ENCODE measurements at places on chromosomes 13 and 19. TPM values are rescaled to one million over a fixed set of nuclear protein-coding genes. Genes with fewer than 3 reads are reported as not detected.

The GPR4 gene
- not detected for total RNA-seq

The ZNF582 gene
- total RNA-seq = 0.95 TPM

The ZNF350 gene
- total RNA-seq = 9.4 TPM

The IGFL1 gene
- not detected for total RNA-seq

The KLK13 gene
- not detected for total RNA-seq

The CKM gene
- not detected for total RNA-seq

The RAB8A gene
- 260 TPM for total RNA-seq

The FXYD7 gene
- not detected for total RNA-seq

The NLRP11 gene
- not detected for total RNA-seq

The APOE gene
- total RNA-seq = 1.6 TPM

The NLRP9 gene
- total RNA-seq = not detected

The FAM124A gene
- not detected for total RNA-seq

The SMIM44 gene
- total RNA-seq = not detected

The TNFSF9 gene
- 3.4 TPM for total RNA-seq

The UGGT2 gene
- 2.3 TPM for total RNA-seq

The GPC6 gene
- total RNA-seq = not detected

The CYP2F1 gene
- not detected for total RNA-seq

The PSG2 gene
- total RNA-seq = not detected

The TEX26 gene
- not detected for total RNA-seq

The RPL36 gene
- 764 TPM for total RNA-seq

The PINLYP gene
- total RNA-seq = 2.7 TPM

The ZNF763 gene
- 4.0 TPM for total RNA-seq

The TNNI3 gene
- total RNA-seq = not detected

The HNRNPUL1 gene
- 248 TPM for total RNA-seq

The HPN gene
- 0.31 TPM for total RNA-seq

The C5AR2 gene
- total RNA-seq = 0.19 TPM

The SGCG gene
- not detected for total RNA-seq

The DNAJC15 gene
- 17.6 TPM for total RNA-seq

The MBD3L3 gene
- not detected for total RNA-seq

The CACNG8 gene
- not detected for total RNA-seq

The ANKLE1 gene
- 2.0 TPM for total RNA-seq

The INAFM1 gene
- 16.1 TPM for total RNA-seq

All from natural killer cell treated with Interleukin-12 subunit alpha and Interleukin-12 subunit beta and Interleukin-15 and Interleukin-18, amount 100 ng/mL, for 72 hours (primary cell).